Naive thymus-derived CD4-positive, alpha-beta T cell (primary cell): ENCODE measurements at places on chromosomes 5 and 9. TPM values are rescaled to one million over a fixed set of nuclear protein-coding genes. Genes with fewer than 3 reads are reported as not detected.

GRCh38 chr5:63025679-63026078 lies 447.1 kb downstream of the LRRC70 start:
- DNase-seq, result no peak

GRCh38 chr5:86644843-86645242 lies 27.1 kb downstream of the COX7C start:
- no peak for DNase-seq

- no peak for DNase-seq
Measured at GRCh38 chr5:17185773-17186172, 31.7 kb upstream of the BASP1 start.

DNA sequence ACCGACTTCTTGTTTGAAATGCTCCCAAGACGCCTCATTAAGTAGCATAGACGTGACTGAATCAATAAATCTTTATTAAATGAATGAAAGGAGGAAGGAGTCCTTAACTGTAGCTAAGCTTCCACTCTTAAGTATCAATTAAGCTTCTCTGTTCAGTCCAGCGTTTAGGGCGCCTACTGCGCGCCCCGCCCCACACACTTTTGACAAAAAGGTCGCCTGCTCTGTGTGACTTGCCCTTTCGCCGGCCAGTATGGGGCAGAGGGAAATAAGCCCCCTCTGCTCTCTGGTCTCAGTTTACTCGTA lies 662 bp upstream of the DOLPP1 start:
- no peak for DNase-seq

- DNase-seq, result no peak
Measured at GRCh38 chr5:151699071-151699901, 12.6 kb upstream of the SPARC start.

DNA sequence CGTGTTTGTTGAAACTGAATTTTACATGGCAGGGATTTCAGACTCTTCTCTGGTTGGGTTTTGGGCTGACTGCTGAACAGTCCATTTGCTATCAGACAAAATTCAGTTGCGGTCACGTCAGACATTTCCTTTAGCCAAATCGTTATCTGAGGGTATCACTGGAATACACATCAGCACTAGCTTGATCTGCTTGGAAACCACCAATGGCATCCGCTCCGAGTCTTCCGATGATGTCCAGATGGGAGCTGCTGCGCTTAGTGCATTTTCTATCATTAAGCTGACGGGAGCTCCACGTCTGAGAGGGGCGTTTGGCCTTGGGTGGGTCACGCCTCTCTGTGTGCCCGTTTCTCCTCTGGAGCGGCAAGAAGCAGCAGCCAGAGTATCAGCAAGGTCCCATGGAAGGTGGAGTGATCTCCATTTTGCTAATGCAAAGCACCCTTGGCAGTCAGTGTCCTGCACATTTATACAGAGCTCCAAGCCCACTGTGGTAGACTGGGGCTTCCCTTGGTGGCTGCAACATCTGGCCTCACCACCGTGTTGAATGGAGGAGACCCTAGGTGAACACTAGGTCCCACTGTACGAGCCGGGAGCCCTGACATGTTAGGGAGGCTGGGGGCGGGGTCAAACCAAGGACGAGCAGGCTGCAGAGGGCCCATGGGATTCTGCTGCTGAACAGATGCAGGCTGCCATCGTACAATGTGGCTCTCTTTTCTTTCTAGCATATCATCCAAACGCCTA lies 134.6 kb upstream of the PHYKPL start:
- DNase-seq, result no peak

DNA sequence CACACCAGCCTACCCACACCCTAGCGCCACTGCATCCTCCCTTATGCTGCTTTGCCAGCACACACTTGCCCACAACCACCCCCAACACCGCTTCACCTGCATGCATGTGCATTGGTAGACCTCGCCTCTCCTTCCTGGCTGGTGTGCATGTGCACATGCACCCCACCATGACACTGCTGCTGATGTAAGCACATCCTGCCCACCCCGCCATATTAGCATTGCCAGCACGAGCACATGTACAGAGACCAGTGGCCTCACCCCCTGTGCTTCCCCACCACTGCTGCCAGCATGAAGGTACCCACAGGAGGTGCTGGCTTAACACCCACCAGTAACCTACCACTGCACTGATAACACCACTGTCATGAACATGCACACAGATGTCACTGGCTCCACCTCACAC lies 218.2 kb downstream of the SLCO4C1 start:
- no peak for DNase-seq

DNA sequence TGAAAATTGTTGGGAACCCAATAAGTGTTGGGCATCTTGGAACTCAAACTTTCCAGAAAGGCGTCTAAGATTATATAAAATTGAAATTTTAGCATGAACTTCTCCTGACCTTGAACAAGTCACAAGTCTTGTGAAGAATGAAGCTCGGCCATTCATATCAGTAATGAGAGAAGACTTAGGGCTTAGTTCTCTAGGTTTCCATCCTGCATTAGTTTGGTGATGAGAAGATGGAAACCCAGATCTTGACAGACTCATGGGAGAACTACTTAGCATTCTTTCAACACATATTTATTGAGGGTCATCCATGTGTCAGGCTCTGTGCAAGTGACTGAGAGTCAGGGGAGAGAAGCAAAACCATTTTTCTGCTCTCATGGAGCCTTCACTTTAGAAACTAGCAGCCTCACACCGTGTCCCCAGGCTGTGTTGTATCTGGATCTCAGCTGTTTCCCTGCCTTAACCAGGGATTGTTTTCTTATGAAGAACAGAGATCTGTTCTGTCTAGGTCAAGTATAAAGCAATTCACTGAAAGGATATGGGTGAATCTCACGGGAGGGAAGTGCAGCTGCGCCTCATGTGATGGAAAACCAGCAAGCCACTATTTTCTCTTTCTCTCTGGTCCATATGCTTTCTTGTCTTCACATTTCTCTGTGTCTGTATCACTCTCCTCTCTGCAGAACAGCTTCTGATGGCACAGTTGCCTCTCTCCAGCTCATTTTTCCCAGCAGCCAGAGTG lies 3.4 kb downstream of the GARNL3 start:
- no peak for DNase-seq

GRCh38 chr9:1285526-1285925 lies 235.4 kb downstream of the DMRT2 start:
- DNase-seq, result no peak

GRCh38 chr5:122314036-122314435 lies 2.0 kb downstream of the SNCAIP start:
- no peak for DNase-seq

GRCh38 chr5:93721511-93721910 lies 19.9 kb downstream of the POU5F2 start:
- no peak for DNase-seq

GRCh38 chr5:139459451-139459934 lies 3.0 kb downstream of the ECSCR start:
- no peak for DNase-seq

GRCh38 chr9:89218040-89218928 lies 39.7 kb upstream of the SHC3 start:
- DNase-seq, result no peak

GRCh38 chr9:135990468-135991429 lies 29.6 kb upstream of the UBAC1 start:
- no peak for DNase-seq

DNA sequence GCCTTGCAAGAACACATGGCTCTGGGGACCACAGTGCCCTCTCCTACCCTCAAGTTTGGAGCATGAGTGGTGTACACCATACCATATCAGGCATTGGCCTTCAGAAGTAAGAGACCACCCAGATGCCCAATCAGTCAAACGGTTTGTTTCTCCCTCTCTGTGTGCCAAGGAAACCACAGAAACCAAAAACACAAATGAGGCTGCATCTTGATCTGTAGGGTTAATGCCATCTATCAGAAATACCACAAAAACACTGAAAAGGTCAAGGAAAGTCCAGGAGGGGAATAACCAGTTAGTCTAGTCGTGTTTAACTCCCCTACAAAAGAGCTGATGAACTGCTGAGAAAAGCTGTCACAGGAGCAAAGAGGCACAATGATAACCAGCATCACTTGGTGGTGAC lies 78.4 kb downstream of the INSYN2B start:
- no peak for DNase-seq

DNA sequence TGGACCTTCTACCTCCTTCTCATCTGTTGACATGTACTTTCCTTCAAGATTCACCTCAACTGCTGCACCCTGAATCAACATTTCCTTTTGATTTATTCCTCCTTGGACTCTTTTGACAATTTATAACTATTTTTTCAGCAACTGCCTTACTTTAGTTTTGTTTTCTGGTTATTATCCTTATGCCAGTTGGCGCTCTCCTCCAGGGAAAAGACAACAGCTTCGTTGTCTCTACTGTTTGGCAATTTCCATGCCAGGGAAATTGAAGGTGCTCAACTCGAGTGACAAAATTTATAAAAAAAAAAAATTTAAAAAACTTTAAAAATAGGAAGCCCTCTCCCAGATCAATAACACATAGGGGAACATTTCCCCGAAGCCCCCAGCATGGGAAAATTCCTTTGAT lies 549.2 kb upstream of the DMAC1 start:
- no peak for DNase-seq

DNA sequence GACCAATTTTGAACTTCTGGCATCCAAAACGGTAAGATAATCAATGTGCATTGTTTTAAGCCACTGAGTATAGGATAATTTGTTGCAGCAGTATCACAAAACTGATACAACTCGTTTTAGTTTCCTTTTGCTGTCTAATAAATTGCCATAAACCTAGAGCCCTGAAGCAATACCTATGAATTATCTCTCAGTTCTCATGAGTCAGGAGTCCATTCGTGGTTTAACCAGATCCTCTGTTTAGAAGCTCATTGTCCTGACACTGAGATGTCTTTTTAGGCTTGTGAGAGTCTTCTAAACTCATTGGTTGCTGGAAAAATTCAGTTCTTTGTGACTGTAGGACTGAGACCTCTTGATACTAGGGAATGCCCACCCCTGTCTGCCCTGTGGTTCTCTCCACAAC lies 262.9 kb downstream of the SEMA5A start:
- DNase-seq, result no peak

GRCh38 chr5:81428861-81429260 lies 34.9 kb upstream of the ACOT12 start:
- no peak for DNase-seq

DNA sequence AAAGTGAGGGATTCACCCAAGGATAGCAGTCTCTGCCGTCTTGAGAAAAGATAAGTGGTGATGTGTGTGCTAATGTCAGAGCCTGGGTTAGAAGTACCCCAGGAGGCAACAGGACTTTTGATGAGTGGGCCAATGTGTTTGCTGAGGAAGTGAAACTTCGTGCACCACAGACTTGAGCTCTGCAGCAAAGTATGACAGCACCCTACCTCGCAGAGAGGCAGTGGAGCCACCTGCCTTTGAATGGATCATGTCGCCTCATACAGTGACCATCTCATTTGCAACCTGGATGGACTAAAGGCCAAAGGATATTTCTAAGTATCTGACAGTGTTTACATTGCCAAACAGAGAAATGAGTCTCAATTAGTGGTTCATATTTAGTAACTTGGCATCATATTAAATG lies 593.9 kb upstream of the GRAMD2B start:
- no peak for DNase-seq

- peak; percentile 43 for DNase-seq
Measured at GRCh38 chr9:89597711-89598362, 7.0 kb upstream of the GADD45G start.

- DNase-seq, result no peak
Measured at GRCh38 chr9:129871046-129871445, 35.8 kb downstream of the USP20 start.

DNA sequence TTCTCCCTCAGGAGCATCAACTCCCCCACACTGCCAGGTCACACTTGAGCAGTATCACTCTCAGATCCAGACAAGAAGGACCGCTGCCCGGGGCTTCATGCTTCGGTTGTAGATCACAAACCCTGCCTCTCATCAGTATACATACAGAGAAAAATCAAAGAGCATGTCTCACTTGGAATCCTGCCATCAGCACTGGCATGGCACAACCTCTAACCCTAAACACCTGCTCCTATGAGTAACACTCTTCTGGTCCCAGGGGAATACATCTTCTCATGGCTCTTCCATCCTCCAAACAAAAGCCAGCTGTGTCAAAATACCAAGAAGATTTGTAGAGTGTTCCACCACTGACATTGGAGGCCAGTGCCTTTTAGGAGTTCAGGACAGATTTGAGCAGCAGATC lies 84.8 kb upstream of the MIER3 start:
- no peak for DNase-seq

GRCh38 chr5:145509336-145510136 lies 325.6 kb downstream of the PRELID2 start:
- no peak for DNase-seq

DNA sequence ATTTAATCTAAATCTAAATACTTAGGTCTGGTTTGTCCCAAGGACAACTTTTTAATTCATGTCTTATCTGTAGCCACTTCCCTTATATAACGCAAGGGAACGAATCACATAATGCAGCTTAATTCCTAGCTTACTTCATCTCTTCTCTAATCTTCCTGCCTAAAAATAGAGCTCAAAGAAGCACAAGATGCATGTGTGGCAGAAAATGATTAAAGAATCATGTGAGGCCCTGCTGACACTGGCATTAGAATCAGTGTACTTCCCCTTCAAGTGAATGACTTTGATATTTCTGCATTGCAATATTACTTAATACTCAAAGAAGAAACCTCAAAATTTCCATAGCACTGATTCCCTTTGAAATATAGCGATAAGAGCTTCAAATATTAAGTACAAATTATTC lies 317.9 kb upstream of the FTMT start:
- DNase-seq, result no peak

Gene ELAVL2
- polyA plus RNA-seq, result not detected

Gene JAKMIP2
- 0.18 TPM for polyA plus RNA-seq

Gene ERCC8
- 19.6 TPM for polyA plus RNA-seq

Gene IFNA10
- polyA plus RNA-seq, result not detected

Gene ROR2
- not detected for polyA plus RNA-seq

Gene PHF24
- not detected for polyA plus RNA-seq

Gene RAB24
- polyA plus RNA-seq, result 17.1 TPM

Gene TAF1L
- polyA plus RNA-seq, result not detected

Gene CARD9
- polyA plus RNA-seq, result 0.18 TPM

Gene SOWAHA
- polyA plus RNA-seq, result not detected

Gene SPINK13
- polyA plus RNA-seq, result not detected

Gene NOP16
- polyA plus RNA-seq, result 26.9 TPM
